Right ventricle myocardium inferior (tissue), 1 donor: ENCODE measurements at places on chromosomes 3 and 15. TPM values are rescaled to one million over a fixed set of nuclear protein-coding genes. Genes with fewer than 3 reads are reported as not detected.

The CTXN2 gene
- not detected for total RNA-seq

The GOLGA8A gene
- total RNA-seq: 13.7 TPM

The HRG gene
- total RNA-seq: not detected

The DCLK3 gene
- total RNA-seq: 0.41 TPM

The GALNT15 gene
- 5.8 TPM for total RNA-seq

The IMPDH2 gene
- 64.3 TPM for total RNA-seq

The HYAL1 gene
- total RNA-seq: 70.1 TPM

The ALDH1L1 gene
- total RNA-seq: 23.1 TPM

The GOLGA6A gene
- not detected for total RNA-seq

The WDR72 gene
- total RNA-seq: not detected

The SHC4 gene
- 1.5 TPM for total RNA-seq

The EHHADH gene
- total RNA-seq: 20.2 TPM

The GP5 gene
- total RNA-seq: not detected

The ZBED2 gene
- total RNA-seq: not detected

The DISP2 gene
- total RNA-seq: 3.9 TPM

The OR5K2 gene
- not detected for total RNA-seq

The HTR3E gene
- not detected for total RNA-seq

The PHLDB2 gene
- total RNA-seq: 127 TPM

The RETNLB gene
- total RNA-seq: not detected

The WNT5A gene
- total RNA-seq: 6.9 TPM

The SLC28A1 gene
- 0.24 TPM for total RNA-seq

The PCLAF gene
- 1.1 TPM for total RNA-seq

The TMEM158 gene
- 0.60 TPM for total RNA-seq

The KIF15 gene
- total RNA-seq: 1.2 TPM

The EPHB1 gene
- total RNA-seq: 1.4 TPM

The GLCE gene
- total RNA-seq: 8.9 TPM

The OXTR gene
- total RNA-seq: 0.32 TPM

The SUSD5 gene
- total RNA-seq: 2.8 TPM

The SERINC4 gene
- total RNA-seq: 0.30 TPM

The PIF1 gene
- total RNA-seq: 0.73 TPM

The SLC6A1 gene
- 0.57 TPM for total RNA-seq

The LPP gene
- total RNA-seq: 114 TPM

The COLQ gene
- total RNA-seq: 1.7 TPM

The TMEM44 gene
- total RNA-seq: 6.1 TPM

The MYL3 gene
- total RNA-seq: 11,437 TPM
